Muscle of leg (tissue), 16 donors: ENCODE measurements at places on chromosomes 1 and 21. TPM values are rescaled to one million over a fixed set of nuclear protein-coding genes. Genes with fewer than 3 reads are reported as not detected.
A peak's percentile ranks its signal among the peaks of the same experiment; 100 is the strongest.

DNA sequence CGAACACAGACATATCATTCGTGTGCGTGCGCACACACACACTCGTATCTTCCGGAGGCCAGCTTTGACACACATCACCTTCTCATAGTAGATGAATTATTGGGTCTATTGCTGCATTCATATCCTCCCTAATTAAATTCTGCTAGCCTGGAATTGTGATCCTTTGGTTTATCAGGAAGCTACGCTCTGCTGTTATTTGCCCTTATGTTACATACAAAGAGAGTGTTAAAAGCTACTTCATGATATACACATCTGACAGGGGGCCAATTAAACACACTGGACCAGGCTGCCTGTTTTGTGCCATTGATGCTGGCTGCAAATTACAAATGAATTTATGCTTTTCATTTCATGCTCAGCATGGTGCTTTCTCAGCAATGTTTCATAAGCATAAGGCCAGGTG is 252.0 kb downstream of the RHOU start:
- H3K27ac ChIP-seq: no peak overlapping the region
- H3K36me3 ChIP-seq: no peaks in the 10 kb centered on the region
- no peaks in the 10 kb centered on the region for H3K27me3 ChIP-seq

DNA sequence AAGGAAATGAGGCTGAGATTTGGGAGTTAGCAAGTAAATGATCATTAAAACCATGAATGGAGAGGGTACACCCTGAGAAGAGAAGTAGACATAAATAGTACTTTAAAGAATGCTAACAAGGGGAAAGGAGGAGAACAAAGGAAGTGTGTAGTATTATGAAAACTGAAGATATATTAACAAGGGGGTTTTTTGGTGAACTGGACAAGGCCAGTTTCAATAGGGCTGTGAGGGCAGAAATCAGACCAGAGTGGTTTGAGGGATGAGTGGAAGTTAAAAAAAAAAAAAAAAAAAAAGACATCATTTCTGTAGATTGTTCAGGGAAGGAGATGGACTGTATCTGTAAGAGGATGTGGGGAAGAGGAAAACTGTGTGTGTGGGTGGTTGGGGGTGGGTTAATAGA is 137.1 kb downstream of the PLA2G4A start:
- H3K36me3 ChIP-seq: no peaks in the 10 kb centered on the region
- H3K4me3 ChIP-seq: no peak overlapping the region
- no peak for DNase-seq
- H3K27ac ChIP-seq: no peak overlapping the region
- no peaks in the 10 kb centered on the region for H3K4me1 ChIP-seq

GRCh38 chr1:64539781-64540218 is 69.9 kb downstream of the CACHD1 start:
- H3K36me3 ChIP-seq: no peaks in the 10 kb centered on the region
- peaks cover 21% of the 10 kb centered on the region for H3K4me1 ChIP-seq
- no peaks in the 10 kb centered on the region for H3K27me3 ChIP-seq
- peak overlapping the region; percentile 88 for H3K27ac ChIP-seq
- DNase-seq: peak; percentile 69
- H3K4me3 ChIP-seq: no peak overlapping the region

CELA3B gene
- not detected for total RNA-seq

CDC20 gene
- total RNA-seq: 12.5 TPM

PGBD5 gene
- total RNA-seq: 10.3 TPM
